ENCODE measurements at places on chromosomes 3 and 15.
A peak's percentile ranks its signal among the peaks of the same experiment; 100 is the strongest.

DNA sequence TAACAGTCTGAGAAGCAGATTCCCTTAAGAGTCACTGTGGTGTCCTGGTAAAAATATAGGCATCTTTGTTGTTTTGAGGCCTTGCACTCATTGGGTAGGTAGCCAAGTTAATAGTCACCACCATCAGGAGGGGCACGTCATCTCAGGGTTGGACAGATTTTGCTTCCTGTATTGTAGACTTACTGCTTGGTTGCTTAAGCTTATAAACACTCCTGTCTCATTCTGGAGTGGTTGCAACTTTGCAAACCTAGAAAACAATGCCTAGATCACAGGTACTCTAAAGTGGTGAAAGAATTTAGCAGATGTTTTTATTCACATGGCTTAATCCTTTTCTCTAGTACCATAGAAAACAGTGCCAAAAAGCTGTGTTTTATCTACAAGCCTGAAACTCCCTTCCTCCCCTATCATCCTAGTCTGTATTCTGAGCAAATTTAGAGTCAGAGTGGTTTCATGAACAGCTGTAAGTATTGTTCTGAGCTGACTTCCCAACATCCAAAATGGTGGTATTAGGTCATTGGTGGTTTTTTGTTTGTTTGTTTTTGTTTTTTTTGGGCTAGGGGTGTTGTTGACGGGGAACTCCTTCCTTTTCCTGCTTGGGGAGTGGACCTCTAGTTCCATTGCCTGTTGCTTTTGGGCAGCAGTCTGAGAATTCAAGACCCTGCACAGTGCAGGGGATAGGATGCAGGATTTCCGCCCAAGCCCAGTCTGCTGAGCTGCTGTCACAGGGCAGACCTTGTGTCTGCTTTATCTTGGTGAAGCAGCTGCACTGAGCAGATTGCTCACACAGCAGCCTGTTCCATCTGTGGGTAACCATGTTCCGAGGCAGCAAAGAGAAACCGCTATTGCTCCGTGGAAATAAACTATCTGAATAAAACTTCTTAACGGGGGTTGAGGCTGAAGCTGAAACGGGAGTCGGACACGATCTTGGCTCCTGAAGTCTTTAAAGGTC, 202.0 kb downstream of the AKAP13 start:
- DNase-seq, result peak; percentile 77

GRCh38 chr15:99137877-99138276, 33.0 kb downstream of the SYNM start:
- peak; percentile 21 for DNase-seq

- DNase-seq, result peak; percentile 88
These were observed 28.1 kb downstream of the NR1I2 start for GRCh38 chr3:119810018-119810435.

DNA sequence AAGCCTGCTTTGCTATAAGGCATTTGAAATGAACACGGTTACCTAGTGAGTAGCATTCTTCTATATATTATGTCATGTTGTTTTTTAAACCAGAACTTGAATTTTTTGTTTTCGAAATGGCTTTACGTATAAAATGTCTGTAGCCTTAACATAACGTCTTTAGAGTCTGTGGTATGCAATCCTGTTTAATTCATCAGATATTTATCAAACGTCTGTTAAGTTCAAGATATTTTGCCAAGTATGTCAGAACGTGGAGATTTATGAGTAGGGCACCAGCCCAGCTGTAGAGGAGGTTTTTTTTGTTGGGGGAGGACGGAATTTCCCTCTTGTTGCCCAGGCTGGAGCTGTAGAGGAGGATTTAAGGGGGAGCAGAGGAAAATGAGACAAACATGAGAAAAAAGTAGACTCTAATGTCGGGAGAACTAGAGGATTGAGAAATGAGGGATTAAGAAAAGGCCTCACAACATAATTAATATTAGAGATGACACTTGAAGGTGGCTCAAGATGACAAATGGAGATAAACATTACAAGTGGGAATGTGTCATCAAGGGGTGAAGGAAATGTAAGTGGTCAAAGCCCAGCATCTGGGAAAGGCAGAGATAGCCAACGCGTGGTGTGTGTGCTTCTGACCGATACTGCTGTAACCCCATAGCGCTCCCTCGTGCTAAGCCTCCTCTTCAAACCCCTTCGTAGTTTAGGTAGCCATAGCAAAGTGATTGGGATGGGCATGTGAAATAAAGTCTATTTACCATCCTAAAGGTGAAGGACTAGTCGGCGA, 154.0 kb upstream of the GOLGA6L4 start:
- DNase-seq, result no peak

GRCh38 chr3:105228696-105229095, 138.0 kb upstream of the ALCAM start:
- DNase-seq, result no peak

GRCh38 chr3:14379843-14380242, 22.6 kb upstream of the SLC6A6 start:
- no peak for DNase-seq

DNA sequence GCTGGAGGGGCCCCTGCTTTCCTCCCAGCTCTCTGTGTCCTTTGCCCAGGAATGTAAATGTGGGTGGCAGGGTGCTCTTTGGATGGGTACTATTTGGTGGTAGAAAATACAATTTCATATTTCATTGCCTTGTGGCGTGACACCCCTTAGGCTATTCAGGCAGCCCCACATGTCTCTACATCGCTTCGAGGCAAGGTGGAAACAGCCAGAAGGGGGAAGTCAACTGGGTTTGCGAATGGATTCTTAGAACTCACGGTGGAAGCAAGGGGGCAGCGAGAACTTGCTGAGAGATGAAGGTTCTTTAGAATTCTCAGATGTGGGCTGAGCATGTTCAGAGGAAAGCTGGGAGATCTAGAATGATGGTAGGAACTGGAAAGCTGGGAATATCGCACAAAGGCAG, 25.3 kb downstream of the PLA2G4D start:
- DNase-seq, result no peak

DNA sequence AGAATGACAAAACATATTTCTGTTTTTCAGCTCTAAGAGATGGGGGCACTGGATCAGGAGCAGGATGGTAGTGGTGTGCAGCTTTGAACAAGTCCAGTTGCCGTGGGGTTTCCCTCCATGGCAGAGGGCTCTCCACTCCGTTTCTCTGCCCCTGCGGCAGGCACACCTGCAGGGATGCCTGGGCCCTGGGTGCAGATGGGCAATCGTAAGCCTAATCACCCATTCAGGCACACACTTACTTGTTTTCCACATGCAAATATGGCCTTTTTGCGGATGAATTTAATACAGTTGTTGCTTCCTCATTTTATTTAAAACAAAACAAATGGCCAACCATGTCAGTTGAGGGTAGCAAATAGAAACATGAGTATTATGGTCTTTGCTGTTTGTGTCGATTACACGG, 85.1 kb downstream of the LPP start:
- DNase-seq, result no peak

GRCh38 chr3:124078953-124079911, 87.3 kb upstream of the ROPN1 start:
- no peak for DNase-seq

DNA sequence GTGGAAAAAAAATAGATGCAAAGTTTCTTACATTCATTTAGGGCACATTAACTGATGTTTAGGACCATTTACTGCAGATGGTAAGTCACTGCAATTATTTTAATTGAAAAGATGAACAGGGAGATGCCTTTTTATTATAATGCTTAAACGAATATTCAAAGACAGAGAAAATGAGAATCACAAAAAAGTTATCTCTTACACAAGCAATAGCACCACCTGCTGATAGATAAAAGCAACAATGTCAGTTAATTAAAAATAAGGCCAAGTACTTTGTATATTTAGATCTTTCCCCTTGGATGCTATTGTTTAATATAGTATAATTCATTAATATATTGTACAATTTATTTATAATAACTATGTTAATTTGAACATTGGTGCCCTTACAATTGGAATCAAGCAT, 55.9 kb downstream of the IFT80 start:
- DNase-seq, result no peak

DNA sequence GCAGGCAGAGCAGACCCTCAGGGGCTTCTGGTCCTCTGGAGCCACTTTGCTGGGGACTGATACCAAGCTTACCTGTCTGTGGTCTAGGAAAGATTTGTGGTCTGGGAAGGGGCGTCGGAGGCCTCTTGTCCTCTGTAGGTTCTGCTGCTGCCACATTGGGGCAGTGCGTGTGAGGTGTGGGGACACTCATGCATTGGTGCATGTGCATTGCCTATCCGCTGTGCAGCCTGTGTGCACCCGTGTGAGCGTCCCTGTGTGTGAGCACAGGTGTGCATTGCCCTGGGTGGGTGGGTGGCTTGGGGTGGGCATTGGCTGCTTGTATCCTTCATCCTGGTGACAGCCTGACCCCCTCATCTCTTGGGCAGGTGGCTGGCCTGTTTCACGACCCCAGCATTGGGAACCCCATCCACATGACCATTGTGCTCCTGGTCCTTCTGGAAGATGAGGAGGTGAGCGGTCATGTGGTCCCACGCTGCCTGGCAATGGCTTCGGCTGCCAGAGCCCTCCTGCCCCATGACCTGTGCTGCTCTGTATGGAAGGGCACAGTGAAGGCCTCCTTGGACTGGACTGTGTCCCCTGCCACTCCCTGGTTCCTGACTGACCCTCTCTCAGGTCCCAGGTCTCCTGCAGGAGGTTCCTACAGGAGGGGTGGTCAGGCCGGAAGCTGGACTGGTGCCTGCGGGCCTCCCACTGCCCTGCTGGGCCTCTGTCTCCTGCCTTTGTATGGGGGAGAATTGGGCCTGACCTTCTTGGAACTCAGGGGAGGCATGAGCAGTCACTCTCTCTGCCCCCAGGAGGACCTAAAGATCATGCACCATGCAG, 41.5 kb downstream of the SAXO2 start:
- DNase-seq, result no peak

- no peak for DNase-seq
These were observed 14.9 kb downstream of the SPINT1 start for GRCh38 chr15:40858706-40859105.

DNA sequence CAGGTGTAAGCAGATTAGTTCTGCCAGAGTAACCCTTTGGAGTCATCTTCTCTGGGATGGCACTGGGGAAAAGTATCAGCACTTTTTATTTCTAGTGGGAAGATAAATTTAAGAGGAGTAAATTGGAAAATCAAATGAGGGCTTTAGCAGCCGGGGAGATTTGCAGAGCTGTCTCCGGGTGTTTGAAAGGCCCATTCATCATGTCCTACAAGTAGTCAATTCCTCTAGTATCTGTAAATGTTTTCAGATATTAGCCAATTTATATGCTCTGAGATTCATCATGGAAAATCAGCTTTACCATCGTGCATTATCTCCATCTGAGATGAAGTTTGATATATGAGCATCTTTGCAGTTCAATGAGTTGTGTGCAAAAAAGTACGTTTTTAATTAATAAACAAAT, 93.6 kb downstream of the CDIN1 start:
- no peak for DNase-seq

DNA sequence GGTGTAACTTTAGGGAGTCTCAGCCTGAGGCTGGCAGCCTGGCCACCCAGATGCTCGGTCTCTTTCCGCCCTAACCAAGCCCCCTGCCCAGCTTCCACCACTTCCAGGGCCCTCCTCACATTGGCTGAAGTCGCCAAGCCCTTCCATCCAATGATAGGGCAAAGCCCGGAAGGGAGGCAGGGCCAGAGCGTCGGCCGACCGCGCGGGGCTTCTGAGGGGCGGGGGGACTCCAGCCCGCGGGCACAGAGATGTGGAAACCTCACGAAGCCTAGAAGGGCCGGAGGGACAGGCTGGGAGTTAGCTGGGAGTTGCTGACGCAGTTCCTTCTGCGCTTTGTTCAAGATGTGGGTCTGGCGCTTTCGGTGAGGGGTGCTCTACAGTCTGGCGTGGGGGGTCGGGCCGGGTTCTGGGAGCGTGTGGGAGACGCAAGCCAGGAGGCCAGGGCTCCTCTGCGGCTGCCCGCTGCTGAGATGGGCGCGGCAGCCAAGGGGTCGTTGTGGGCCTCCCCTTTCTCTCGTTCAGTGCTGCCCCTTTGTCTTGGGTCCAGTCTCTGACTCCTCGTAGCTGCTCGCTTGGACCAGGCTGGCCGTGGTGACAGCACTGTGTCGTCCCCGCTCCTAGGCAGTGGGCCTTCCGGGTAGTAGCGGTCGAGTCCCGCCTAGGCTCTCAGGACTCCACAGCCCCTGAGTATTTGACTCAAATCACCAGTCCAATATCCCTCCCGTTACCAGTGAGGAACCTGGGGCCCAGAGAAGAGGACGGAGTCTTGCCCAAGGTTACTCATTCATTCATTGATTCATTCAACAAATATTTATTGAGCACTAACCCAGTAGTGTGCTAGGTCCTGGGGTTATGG, at the start of gene ZNF660:
Gene ZNF660 (plus strand): TSS at position 319 of the 856 bp plus-strand sequence. CDS start 9,230 bp downstream, outside the sequence.
- DNase-seq, result peak; percentile 58

- no peak for DNase-seq
These were observed 12.5 kb upstream of the IGF1R start for GRCh38 chr15:98635848-98636247.

DNA sequence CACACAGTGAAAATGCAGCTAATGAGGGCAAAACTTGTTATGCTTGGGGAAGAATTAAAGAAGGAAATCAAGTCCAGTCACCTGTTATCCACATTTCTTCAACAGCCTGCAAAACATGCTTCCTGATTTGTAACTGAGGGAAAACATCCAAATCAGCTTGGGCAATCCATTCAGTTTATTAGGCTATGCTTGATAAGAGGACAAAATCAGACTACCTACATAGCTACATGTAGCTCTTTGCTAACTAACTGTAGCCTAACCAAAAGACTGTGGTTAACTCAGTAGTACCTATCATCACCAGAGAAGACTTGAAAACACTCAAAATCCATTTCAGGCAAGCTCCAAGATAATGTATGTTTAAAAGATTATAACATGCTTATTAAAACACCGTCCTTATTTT, 436.4 kb downstream of the SHQ1 start:
- no peak for DNase-seq

- no peak for DNase-seq
These were observed 604.9 kb upstream of the KCNMB2 start for GRCh38 chr3:177931346-177931745.

DNA sequence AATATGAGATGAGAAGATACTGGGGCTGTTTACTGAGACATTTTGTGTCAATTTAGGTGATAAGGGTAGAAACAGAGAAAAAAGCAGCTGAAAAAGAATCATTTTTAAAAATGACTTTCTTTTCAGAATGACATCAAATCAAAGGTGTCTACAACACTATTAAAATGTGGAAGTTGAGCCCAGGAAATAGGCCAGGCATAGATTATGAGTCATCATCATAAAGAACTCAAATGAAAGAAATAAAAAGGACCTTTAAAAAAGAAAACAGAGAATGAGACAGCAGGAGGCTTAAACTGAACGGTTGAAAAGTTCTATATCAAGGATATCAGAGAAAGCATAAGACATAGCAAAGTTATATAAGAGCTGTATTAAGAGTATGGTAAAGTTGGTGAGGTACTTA, 442.5 kb downstream of the CNTN6 start:
- no peak for DNase-seq

DNA sequence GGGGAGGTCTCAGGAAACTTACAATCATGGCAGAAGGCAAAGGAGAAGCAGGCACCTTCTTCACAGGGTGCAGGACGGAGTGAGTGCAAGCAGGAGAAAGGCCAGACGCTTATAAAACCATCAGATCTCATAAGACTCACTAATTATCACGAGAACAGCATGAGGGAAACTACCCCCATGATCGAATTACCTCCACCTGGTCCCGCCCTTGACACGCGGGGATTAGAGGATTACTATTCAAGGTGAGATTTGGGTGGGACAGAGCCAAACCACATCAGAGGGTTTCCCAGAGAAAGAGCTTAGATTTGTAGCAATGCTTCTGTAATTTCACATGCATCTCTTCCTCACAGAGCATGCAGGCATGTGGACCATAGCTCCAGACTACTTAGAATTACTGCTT, 615.7 kb upstream of the UBE2E2 start:
- no peak for DNase-seq

GRCh38 chr15:93213281-93213680, 124.3 kb upstream of the RGMA start:
- no peak for DNase-seq
